ENCODE measurements at places on chromosomes 2 and 18.

GRCh38 chr2:73013936-73014335 is 57.6 kb downstream of the SFXN5 start:
- no peak for DNase-seq

DNA sequence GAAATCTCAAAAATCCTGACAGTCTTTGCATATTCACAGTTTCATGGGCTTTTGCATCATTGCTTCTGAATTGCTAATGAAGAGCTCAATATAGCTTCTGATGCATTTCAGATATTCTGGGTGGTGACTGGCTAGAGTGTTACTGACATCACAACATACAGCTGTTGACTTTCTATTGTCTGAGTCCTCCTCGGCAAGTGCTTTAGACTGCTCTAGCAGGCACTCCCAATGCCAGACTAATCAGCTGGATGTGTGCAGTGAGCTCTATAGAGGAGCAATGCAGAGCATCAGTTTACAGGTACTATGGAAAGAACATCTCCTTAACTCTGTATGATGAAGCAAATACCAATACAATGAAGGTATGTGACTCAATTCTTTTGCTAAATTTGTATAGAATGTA is 54.9 kb downstream of the R3HDM1 start:
- DNase-seq = no peak

- DNase-seq = no peak
Observed at GRCh38 chr2:5587766-5588165, 104.4 kb upstream of the SOX11 start.

GRCh38 chr18:60149316-60149715 is 223.3 kb downstream of the MC4R start:
- no peak for DNase-seq

DNA sequence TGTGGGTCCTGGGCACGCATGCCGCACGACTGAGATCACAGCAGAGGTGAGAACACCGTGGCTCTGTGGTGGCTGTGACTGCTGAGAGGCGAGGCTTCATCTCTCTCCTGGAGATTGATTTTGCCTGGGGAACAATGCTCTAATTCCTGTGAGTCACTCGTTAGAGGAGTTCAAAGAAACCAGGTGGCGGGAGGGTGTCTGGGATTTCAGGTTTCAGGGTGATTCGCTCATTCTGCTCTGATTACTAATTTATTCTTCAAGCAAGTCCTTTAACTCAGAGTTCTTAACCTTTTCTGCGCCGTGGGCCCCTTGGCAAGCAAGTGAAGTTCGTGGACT is 56.3 kb downstream of the GLI2 start:
- no peak for DNase-seq

GRCh38 chr18:31596081-31596872 is 4.6 kb downstream of the TTR start:
- no peak for DNase-seq

DNA sequence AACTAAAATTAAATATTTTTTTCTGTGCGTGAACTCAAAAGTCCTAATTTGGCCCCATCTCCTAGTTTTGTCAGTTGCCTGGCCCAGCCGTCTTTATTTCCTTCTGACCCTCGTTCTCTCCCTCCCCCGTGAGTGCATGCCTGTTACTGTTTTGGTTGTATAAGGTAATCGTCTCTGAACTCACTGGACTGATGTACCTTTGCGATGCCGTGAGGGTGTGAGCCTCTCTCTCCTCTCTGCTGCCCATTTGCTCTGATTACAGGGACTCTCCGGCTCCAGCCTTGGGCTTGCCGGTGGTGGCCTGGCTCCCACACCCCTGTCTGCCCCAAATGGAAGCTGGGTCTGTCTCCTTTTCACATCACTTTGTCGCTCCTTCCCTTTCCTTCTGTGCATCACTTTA is 66.5 kb upstream of the RBM44 start:
- no peak for DNase-seq

- no peak for DNase-seq
Observed at GRCh38 chr2:27956888-27957287, 66.4 kb downstream of the BABAM2 start.

GRCh38 chr2:240981871-240982800 is 16.3 kb upstream of the SNED1 start:
- no peak for DNase-seq

DNA sequence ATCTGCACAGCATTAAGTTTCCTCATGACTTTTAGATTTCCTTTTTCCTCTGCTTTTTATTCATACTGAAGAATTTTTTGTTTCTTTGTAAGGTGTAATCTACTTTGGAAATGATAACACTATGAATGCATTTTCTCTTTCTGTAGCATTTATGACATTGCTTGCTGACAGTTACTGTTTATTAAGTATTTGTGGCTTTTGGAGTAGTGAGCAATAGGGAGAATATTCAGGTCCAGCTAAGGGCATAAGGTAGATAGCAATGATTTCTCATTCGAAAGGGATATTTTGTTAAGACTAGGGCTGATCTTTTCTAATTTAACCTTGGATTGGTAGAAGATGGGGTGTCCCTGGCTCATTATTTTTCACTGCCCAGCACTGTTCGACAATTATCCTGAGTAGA is 80.3 kb downstream of the XRCC5 start:
- DNase-seq = no peak

- no peak for DNase-seq
Observed at GRCh38 chr2:176935543-176936102, 277.0 kb upstream of the HNRNPA3 start.

All from DMS79 treated with DMSO at 0.1 percent for 48 hours (cell line).